ENCODE measurements at places on chromosomes 2 and 18.

- no peak for DNase-seq
Observed at GRCh38 chr2:129191530-129191929, 787.9 kb upstream of the RAB6C start.

DNA sequence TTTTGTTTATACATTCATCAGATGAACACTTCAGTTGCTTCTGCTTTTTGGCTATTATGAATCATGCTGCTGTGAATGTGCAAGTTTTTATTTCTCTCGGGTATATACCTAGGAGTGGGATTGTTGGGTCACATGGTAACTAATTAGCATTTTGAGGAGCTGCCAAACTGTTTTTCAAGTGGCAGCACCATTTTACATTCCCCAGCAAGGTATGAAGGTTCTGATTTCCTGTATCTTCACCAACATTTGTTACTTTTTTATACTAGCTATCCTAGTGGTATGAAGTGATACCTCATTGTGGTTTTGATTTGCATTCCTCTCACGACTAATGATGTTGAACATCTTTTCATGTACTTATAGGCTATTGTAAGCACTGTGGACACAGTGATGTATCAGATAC, 53.9 kb downstream of the DYNC1I2 start:
- no peak for DNase-seq

DNA sequence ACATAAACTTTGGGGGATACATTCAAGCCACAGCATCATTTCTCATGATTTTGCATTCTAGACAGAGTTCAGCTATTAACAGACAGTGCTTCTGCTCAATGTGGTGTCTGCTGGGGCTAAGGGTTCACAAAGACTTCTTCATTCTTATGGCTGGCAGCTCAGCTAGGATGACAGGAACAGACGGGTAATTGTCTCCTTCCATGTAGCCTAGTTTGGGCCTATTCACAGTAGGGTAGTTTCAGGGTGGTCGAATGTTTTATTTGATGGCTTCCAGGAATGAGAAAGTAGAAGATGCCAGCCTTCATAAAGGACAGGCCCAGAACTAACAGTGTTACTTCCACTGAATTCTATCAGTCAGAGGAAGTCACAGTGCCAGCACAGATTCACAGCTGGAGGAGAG, 26.0 kb upstream of the BCL2L11 start:
- no peak for DNase-seq

GRCh38 chr2:122135021-122135937, 379.8 kb downstream of the TSN start:
- no peak for DNase-seq

GRCh38 chr18:63646936-63647335, 2.9 kb upstream of the SERPINB4 start:
- DNase-seq: no peak

DNA sequence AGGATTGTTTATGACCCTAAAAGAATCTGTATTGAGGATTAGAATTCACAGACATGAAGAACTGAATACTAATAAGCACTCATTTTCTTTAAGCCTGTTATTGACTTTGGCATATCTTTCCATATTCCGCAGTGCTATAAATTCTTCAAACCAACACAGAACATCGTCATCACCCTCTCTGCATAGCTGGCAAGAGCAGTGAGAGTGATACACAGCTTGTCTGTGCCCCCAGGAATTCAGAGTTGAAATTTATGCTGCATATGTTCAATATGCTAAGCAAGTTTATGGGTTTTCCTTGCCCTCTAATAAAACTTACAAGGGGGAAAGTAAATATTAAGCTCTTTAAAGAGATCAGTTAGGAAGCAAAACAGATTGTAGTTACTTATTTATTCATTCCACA, 32.7 kb downstream of the CTLA4 start:
- DNase-seq: no peak

- no peak for DNase-seq
Observed at GRCh38 chr2:175414191-175414881, 232.8 kb upstream of the ATP5MC3 start.

DNA sequence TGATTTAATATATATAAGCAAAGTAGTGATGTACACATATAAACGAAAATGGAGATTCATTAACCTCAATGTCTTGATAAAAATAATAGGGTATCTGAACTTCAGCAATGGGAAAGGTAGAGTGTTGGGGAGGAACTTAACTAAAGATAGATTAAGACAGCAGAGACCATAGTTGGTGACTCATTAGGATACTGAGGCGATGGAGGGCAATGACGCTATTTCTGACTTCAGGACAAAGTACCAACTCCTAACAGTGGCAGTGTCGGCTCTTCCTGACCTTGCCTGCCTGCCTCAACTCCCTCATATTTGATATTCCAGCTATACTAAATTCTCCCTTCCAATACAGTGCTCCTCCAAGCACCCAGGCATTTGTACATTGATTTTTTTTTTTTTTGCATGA, 98.6 kb downstream of the CDH2 start:
- no peak for DNase-seq

- DNase-seq: no peak
Observed at GRCh38 chr2:128504246-128505149, 185.8 kb upstream of the HS6ST1 start.

DNA sequence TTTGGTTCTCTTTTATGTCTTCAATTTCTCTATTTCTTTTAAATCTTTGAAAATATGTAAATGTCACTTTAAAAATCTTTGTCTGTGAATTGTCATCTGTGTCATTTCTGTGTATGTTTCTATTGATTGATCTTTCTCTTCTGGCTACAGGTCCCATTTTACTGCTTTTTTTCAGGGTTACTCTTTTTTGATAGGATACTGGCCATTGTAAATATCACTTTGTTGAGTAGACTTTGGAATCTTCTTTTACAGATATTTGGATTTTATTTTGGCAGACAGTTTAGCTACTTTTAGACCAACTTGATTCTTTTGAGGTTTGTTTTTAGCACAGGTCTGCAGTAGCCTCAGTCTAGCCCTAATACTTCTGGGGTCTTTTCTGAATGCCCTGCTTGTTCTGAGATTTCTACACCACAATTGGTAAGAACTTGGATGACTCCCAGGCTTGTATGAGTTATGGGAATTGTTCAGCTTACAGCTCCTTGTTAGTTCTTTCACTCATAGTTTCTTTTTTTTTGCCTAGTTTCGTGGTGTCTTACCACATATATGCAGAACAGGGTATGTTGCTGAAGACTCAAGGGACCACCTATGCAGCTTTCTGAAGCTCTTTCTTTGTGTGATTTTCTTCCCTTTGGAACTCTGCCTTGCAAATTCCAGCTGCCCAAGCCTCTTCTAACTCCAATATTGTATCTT, 122.2 kb downstream of the QPCT start:
- no peak for DNase-seq
